HAP-1 (cell line): ENCODE measurements at places on chromosomes 12 and 14.

DNA sequence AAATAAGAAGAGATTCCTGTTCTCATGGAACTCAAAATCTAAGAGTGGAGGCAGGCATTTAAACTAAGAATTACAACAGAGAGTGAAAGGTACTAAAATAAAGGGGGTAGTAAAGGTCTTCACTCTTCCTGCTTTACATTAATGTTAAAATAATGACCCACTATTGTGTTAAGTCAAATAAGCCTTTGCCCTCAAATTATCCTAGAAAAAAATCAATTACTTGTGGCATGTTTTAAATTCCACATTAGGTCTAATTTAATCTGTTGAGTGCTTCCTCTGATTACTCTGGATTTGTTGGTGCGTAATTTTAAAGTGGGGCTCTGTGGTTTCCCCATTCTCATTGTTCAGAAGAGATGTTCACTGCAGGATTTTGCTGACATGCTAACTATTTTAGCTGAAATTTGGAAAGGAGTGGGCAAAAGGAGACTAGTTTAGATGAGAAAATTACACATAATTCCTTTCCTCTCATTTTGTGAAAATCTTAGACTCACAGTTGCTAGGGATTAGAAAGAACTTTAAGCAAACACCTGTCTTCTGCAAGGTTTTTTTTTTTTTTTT, 35.5 kb downstream of the BTG1 start:
- DNase-seq = no peak

GRCh38 chr14:51636109-51636508, 15.6 kb upstream of the FRMD6 start:
- no peak for DNase-seq

- no peak for DNase-seq
Observed at GRCh38 chr12:1878214-1878613, 40.2 kb downstream of the CACNA2D4 start.

GRCh38 chr12:40181490-40181889, 43.3 kb upstream of the LRRK2 start:
- no peak for DNase-seq

- no peak for DNase-seq
Observed at GRCh38 chr14:21771671-21772070, 98.1 kb upstream of the OR4E1 start.

- DNase-seq = peak; percentile 64
Observed at GRCh38 chr14:20934148-20934762, 21.0 kb upstream of the RNASE2 start.

DNA sequence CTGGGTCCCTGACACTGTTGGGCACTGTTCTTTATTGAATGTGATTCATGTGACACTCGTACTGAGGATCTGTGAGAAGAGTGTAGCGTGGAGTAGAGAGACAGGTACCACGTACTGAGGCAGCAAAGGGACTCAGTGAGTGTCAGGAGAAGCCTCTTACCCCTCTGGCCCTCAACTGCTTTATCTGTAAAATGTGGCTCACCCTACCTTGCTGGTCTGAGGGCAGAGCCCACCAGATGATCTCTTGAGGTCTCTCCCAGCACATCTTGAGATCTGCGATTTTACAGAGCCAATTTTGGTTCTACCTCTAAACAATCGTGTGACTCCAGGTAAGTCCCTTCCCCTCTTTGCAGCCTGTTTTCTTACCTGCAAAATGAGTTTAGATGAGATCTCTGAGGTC, 3.1 kb downstream of the CEBPE start:
- no peak for DNase-seq

DNA sequence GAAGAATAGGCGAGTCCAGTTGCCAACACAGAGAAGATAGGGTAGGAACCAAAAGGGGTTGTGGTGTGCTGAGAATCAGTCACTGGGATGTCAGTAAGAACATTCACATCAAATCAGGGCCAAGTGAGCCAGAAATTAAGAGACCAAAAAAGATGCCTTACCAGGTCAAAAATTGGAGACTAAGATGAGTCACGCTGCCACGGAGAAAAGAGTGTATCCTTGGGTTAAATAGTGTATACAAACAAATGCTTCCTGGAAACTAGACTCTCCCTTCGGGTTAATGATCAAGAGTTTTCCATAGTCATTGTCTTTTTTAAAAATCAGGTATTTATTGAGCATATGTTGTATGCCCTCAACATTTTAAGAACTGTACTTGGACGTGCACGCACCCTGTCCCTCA, 45.2 kb upstream of the BAZ1A start:
- no peak for DNase-seq

- DNase-seq = no peak
Observed at GRCh38 chr12:102874819-102875218, 42.2 kb downstream of the PAH start.

DNA sequence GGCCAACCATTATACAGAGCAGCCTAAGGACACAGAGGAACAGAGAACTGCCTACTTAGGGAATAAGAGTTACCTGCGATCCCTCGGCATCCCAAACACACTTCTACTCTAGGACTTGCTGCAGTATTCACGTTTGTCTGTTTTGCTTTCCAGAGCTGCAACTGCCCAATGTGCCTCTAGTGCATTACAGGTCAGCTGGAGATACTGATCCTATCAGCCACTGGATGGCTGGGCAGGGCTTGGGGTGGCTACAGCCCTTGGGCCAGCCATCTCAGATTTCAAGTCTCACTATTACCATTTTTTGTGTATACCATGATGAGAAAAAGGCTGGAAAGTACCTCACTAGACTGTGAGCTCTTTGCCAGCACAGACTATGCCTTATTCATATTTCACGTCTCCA, 4.6 kb downstream of the ARF3 start:
- DNase-seq = no peak
